A549 treated with DMSO at 1 μM for 4 hours (cell line): ENCODE measurements at places on chromosomes 11 and 22. TPM values are rescaled to one million over a fixed set of nuclear protein-coding genes. Genes with fewer than 3 reads are reported as not detected.

HRAS gene
- total RNA-seq: 108 to 150 TPM (median 128 TPM) in 5 replicates

SYT12 gene
- total RNA-seq: 9.6 to 12.7 TPM (median 11.4 TPM) in 5 replicates

TNNT3 gene
- 0.11 to 0.17 TPM in 2 of 5 replicates, not detected in the others for total RNA-seq

HEPHL1 gene
- total RNA-seq: not detected in 5 replicates

MS4A15 gene
- total RNA-seq: not detected in 5 replicates

OR52N4 gene
- not detected in 5 replicates for total RNA-seq

OR51A2 gene
- total RNA-seq: not detected in 5 replicates

P2RX6 gene
- total RNA-seq: 0.56 to 0.94 TPM (median 0.86 TPM) in 5 replicates

DDI1 gene
- total RNA-seq: not detected in 5 replicates

MS4A3 gene
- not detected in 5 replicates for total RNA-seq

CHST1 gene
- 0.90 to 1.8 TPM (median 1.4 TPM) in 5 replicates for total RNA-seq

OR51E2 gene
- not detected in 5 replicates for total RNA-seq

KLHL35 gene
- 0.57 to 1.4 TPM (median 1.2 TPM) in 5 replicates for total RNA-seq

C11orf58 gene
- 186 to 258 TPM (median 203 TPM) in 5 replicates for total RNA-seq

PHOX2A gene
- not detected in 5 replicates for total RNA-seq

UPK3A gene
- not detected in 5 replicates for total RNA-seq

OR2AG1 gene
- total RNA-seq: not detected in 5 replicates

PANX3 gene
- total RNA-seq: not detected in 5 replicates

C11orf97 gene
- total RNA-seq: not detected in 5 replicates
